ENCODE measurements at places on chromosomes 5 and 9. TPM values are rescaled to one million over a fixed set of nuclear protein-coding genes. Genes with fewer than 3 reads are reported as not detected.

Gene PCDHGA1
- total RNA-seq = 0.38 TPM

DNA sequence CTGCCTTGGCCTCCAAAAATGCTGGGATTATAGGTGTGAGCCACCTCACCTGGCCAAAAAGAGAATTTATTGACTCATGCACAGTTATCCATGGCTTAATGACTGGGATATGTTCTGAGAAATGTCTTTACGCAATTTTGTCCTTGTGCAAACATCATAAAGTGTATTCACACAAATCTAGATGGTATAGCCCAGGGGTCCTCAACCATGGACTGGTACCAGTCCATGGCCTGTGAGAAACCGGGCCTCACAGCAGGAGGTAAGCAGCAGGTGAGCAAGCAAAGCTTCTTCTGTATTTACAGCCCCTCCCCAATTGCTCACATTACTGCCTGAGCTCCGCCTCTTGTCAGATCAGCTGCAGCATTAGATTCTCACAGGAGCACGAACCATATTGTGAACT is 12.4 kb upstream of the SIL1 start:
- no peak overlapping the region for H3K27ac ChIP-seq
- no peak overlapping the region for H3K4me3 ChIP-seq
- no peaks in the 10 kb centered on the region for H3K36me3 ChIP-seq
- H3K4me1 ChIP-seq = no peaks in the 10 kb centered on the region

GRCh38 chr5:60512117-60512516 is 187.8 kb downstream of the DEPDC1B start:
- no peaks in the 10 kb centered on the region for H3K36me3 ChIP-seq
- DNase-seq = no peak

DNA sequence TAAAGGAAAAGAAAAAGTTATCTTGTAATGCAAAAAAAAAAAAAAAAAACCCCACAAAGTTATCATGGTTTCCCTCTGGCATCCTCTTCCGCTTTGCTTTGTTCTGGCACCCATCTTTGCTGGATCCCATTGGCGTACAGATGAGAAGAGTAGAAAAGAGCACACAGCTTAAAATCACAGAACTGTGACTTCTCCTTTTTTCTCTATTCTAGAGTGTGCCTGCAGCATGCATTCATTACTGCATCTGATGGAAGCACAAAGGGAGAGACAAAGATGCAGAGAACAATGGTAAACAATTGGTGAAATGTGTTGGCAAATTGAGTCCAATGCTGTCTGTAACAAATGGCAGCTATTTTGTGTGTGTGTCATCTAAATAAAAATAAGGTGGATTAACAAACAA is 440.8 kb upstream of the PIK3R1 start:
- H3K36me3 ChIP-seq = no peaks in the 10 kb centered on the region
- no peaks in the 10 kb centered on the region for H3K27me3 ChIP-seq
- DNase-seq = no peak
- H3K4me1 ChIP-seq = peaks cover 20% of the 10 kb centered on the region
- no peak overlapping the region for H3K4me3 ChIP-seq

DNA sequence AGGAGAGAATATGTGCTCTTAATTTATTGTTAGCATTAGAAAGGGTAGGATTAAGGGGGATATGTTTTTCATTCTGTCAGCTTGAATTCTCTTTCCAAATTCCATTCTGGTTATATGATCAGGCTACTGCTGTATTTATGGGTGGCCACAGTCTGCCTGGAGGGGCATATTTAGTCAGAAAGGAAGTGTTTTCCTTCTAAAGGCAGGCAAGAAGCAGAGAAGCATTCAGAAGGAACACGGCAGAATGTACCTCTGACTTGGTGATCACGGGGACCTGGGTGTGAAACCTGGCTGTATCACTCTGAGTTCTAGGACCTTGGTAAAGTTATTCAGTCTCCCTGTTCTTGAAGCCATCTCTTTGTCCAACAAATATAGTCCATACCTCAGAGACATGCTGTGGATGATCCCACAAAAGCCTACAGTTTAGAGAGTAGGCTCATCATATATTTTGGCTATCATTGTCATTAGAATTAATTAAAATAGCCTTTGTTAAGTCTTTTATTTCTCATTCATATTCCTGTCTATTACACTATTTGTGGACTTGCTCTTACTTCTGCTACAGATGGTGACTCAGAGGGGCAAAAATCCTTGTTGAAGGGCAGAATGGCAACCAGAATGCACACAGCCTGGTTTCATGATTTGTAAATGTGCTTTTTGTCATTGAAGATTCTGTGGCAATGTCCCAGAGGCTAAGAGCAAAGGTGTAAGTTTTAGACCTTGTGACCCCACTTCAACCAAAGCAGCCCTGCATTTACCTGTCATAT is 2.7 kb downstream of the TNC start:
- peaks cover 23% of the 10 kb centered on the region for H3K4me1 ChIP-seq
- no peaks in the 10 kb centered on the region for H3K36me3 ChIP-seq
- no peak for DNase-seq
- H3K27me3 ChIP-seq = peaks cover 22% of the 10 kb centered on the region
- no peak overlapping the region for H3K4me3 ChIP-seq

Measured in suprapubic skin (tissue), 4 donors.